Skin of body (tissue), 3 donors: ENCODE measurements at places on chromosomes 7 and 10. TPM values are rescaled to one million over a fixed set of nuclear protein-coding genes. Genes with fewer than 3 reads are reported as not detected.

DNA sequence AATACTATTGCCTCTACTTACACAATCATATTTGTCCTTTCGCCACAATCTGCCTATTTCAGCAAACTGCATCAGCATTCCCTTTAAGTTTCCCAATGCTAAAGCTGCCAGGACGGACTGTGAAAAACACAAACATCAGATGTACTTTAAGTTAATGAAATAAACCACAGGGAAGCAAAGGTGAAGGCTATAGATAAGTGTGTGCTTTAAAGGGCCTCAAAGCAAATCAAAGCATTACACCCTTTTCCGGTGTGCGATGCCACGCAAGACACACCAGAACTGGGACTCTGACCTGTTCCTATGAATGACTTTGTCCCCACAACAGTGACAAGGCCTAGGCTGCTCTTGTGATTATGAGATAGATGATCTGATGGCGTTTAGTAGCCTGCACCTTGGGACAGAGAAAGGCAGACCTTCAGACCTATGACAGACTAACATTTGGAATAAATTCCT, 23.4 kb downstream of the SLC26A3 start:
- DNase-seq: no peak

- DNase-seq: no peak
Measured at GRCh38 chr7:112266595-112267270, 60.2 kb downstream of the ZNF277 start.

DNA sequence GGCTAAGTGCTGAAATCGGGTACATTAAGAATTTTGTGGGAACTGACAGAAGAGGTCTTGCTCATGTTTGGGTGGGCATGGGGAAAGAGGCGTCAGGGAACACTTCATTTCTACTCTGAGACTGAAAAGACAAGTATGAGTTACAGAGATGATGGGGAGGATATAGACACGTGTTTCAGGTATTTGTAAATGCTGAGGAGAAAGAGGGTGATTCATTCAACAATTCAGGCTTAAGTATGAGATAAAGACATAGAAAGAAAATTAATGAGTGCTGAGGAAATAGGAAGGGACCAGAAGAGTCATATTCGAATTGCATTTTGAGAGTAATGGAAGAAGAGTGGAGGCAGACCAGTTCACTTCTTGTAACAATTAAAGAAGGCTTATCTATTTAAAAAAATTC, 143.6 kb downstream of the HBP1 start:
- no peak for DNase-seq

DNA sequence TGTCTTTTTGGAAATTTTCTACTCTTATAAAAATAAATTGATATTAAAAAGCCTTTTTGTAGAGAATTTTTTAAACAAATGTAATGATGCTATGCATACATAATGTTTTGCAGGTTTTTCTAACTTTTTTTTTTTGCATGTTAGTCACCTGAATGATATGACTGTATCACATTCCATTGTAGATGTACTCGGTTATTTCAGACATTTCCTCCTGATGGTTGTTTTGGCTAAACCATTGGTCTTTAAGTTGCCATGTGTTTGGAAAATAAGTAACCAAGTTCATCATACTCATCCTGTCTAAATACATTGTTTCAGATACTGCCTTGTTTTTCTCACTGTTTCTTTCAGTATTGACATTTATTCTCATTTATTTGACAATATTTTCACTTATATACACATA, 25.8 kb downstream of the NHLRC2 start:
- no peak for DNase-seq

GRCh38 chr7:4127909-4128560, 554.1 kb upstream of the FOXK1 start:
- DNase-seq: no peak

DNA sequence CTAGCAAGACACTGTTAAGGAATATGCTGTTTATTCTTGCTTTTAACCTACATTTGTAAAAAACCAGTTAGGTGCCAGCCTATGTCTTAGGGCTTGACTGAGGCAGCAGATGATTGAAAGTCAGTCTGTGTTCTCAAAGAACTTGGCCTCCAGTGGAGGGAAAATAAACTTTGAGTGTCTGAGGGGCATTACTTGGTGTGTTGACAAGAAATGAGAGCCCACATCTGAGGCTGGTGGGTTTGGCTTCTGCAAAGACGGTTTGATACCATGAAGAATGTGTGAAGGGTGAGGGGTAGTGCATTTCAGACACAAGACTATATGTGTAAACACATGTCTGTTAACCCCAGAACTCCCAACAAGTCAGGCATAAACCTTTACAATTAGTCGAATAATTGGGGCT, 28.5 kb downstream of the CCSER2 start:
- no peak for DNase-seq

GRCh38 chr7:110539216-110539615, 551.7 kb upstream of the LRRN3 start:
- no peak for DNase-seq

- no peak for DNase-seq
Measured at GRCh38 chr7:106807474-106807873, 57.6 kb upstream of the PIK3CG start.

DNA sequence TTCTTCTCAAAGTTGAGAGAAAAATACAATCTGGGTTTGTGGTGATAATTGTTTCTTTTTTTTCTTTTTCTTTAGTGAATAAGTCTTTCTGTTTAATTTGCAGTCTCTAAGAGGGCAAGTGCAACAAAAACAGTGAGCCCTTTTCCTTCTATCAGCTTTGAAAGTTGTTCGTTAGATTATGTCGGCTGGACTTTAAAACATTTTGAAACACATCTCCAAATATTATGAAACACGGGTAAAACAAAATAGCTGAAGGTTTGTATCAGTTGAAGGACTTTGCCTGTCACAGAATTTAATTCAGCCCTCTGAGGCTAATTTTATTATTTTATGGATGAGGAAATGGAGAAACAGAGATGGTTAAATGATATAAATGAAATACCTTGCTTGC, 85.3 kb downstream of the AGMO start:
- no peak for DNase-seq

DNA sequence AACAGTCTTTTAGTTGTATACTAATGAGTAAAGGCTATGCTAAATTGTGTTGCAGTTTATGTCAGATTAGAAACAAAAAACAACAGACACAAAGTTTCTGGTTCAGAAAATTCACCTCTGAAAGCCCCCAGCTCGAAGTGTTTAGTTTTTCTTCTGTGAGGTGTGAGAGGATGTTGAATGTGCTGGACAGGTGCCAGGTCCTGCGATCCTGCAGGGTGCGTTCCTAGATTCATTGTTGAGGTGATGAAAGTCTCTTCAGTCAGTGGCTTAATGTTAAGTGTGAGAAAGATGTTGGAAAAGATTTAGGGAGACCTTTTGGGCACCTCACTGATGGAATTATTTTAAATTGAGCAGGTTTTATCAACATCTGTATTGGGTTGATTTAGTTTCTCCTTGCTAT, 287.3 kb downstream of the SDK1 start:
- no peak for DNase-seq

Gene UPF2
- total RNA-seq: 24.7 TPM

Gene GIMAP1
- 1.3 TPM for total RNA-seq

Gene CTTNBP2
- 5.5 TPM for total RNA-seq

Gene PON1
- total RNA-seq: 0.10 TPM

Gene PLCE1
- total RNA-seq: 8.6 TPM

Gene COBL
- 11.9 TPM for total RNA-seq

Gene NPTX2
- total RNA-seq: 2.4 TPM

Gene FEZF1
- not detected for total RNA-seq

Gene SLC16A9
- 6.5 TPM for total RNA-seq

Gene IGFBP1
- total RNA-seq: 0.10 TPM

Gene PARD3
- 72.5 TPM for total RNA-seq

Gene C10orf90
- total RNA-seq: 1.2 TPM

Gene SPDYE5
- not detected for total RNA-seq

Gene ANKRD61
- not detected for total RNA-seq
